ENCODE measurements at places on chromosomes 11 and 22. TPM values are rescaled to one million over a fixed set of nuclear protein-coding genes. Genes with fewer than 3 reads are reported as not detected.

- no peaks in the 10 kb centered on the region for H3K4me1 ChIP-seq
- no peaks in the 10 kb centered on the region for H3K36me3 ChIP-seq
- H3K27me3 ChIP-seq = no peaks in the 10 kb centered on the region
- no peak overlapping the region for H3K27ac ChIP-seq
These were observed 4.3 kb upstream of the PHLDA2 start for GRCh38 chr11:2933375-2934020.

DNA sequence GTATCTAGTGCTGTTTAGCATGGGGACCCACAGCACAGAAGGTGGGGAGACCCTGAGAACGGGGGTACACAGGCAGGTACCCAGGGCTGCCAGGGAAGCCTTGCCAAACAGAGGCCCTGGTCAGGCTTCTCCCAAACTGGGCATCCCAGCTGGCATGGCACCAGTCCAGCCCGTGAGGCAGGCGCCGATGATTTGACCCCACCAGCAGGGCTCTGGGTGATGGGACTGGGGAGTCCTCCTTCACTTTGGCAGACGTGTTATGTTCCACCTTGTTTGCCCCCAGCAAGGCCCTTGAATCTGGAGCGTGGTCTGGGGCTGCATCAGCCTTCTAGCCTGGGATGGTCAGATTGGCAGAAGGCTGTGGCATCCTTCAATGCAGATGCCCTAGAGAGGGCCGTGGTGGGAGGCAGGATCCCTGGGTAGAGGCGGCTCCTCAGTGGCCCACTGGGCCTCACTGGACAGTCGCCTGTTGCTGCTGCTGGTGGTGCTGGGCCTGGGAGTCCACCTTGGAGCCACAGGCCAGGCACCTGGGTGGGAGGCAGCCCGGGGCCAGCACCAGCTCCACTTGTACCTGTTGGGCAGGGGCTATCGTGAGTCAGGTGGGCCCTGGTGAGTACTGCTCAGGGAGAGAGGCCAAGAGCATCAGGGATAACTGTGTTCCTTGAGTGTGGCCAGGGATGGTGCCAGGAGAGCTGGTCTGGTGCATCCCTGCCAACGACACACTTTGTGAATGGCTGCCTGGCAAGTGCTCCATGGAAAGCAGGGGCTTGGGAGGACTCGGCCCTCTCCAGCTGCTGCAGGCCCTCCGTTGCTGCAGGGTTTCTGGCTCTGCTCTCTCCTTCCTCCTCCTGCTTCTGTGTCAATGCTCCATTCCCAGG, 3.3 kb downstream of the ADORA2A start:
- H3K4me3 ChIP-seq = no peak overlapping the region
- DNase-seq = no peak
- no peaks in the 10 kb centered on the region for H3K4me1 ChIP-seq

- H3K4me1 ChIP-seq = no peaks in the 10 kb centered on the region
- no peaks in the 10 kb centered on the region for H3K36me3 ChIP-seq
- no peak overlapping the region for H3K4me3 ChIP-seq
- no peak overlapping the region for H3K27ac ChIP-seq
These were observed 106.4 kb upstream of the CCDC90B start for GRCh38 chr11:83392556-83392955.

- DNase-seq = no peak
- H3K36me3 ChIP-seq = no peaks in the 10 kb centered on the region
- no peak overlapping the region for H3K27ac ChIP-seq
- H3K4me1 ChIP-seq = peaks cover 4% of the 10 kb centered on the region
These were observed 4.1 kb upstream of the SAC3D1 start for GRCh38 chr11:65036931-65037330.

DNA sequence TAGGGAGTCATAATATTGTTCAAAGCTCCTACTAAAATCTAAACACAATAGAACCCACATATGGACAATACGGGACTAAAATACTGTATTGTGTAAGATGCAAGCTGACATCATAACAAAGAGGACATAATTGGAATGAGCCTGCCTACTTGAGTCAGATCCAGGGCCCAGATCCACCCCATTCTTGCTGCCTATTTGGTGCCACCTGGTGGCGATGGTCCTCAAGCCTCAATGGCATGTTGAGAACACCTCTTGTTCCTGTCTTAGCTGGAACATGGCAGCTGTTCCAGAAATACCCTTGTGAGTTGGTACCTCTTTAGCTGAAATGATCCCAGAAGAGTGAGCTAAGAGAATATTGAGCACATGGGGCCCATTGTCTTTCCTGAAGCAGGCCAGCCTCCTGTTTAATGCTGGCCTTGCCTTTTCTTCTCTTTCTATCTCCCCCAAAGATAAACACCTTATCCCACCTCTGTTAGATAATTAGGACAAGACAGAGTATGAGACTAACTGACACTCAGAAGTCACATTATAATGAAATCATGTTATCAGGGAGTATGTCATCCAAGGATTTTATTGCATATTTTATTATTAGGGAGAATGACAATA, 680.9 kb upstream of the ANO5 start:
- no peaks in the 10 kb centered on the region for H3K4me1 ChIP-seq
- no peak for DNase-seq
- H3K27me3 ChIP-seq = no peaks in the 10 kb centered on the region
- no peaks in the 10 kb centered on the region for H3K36me3 ChIP-seq
- no peak overlapping the region for H3K27ac ChIP-seq

The IFTAP gene
- 56.1 TPM for total RNA-seq
